ENCODE measurements at places on chromosomes 3 and 15. TPM values are rescaled to one million over a fixed set of nuclear protein-coding genes. Genes with fewer than 3 reads are reported as not detected.

The GPR62 gene
- total RNA-seq = 0.07 TPM

The NR2F2 gene
- 62.9 TPM for total RNA-seq

The PLSCR2 gene
- total RNA-seq = not detected

The UBE2E2 gene
- 42.2 TPM for total RNA-seq

The ZNF860 gene
- 0.46 TPM for total RNA-seq

The NOX5 gene
- total RNA-seq = 0.39 TPM

The BAHD1 gene
- 10.4 TPM for total RNA-seq

The SPTSSB gene
- total RNA-seq = 0.20 TPM

The ACOX2 gene
- 22.9 TPM for total RNA-seq

The SHC4 gene
- total RNA-seq = 3.9 TPM
